Right renal cortex interstitium (tissue), 3 donors: ENCODE measurements at places on chromosomes 7 and 10. TPM values are rescaled to one million over a fixed set of nuclear protein-coding genes. Genes with fewer than 3 reads are reported as not detected.

ATRNL1 gene
- 26.8 TPM for polyA plus RNA-seq

- DNase-seq = no peak
These were observed 251.4 kb downstream of the PRKG1 start for GRCh38 chr10:51325649-51326048.

- DNase-seq = no peak
These were observed 51.4 kb upstream of the SCIN start for GRCh38 chr7:12518920-12519681.

DNA sequence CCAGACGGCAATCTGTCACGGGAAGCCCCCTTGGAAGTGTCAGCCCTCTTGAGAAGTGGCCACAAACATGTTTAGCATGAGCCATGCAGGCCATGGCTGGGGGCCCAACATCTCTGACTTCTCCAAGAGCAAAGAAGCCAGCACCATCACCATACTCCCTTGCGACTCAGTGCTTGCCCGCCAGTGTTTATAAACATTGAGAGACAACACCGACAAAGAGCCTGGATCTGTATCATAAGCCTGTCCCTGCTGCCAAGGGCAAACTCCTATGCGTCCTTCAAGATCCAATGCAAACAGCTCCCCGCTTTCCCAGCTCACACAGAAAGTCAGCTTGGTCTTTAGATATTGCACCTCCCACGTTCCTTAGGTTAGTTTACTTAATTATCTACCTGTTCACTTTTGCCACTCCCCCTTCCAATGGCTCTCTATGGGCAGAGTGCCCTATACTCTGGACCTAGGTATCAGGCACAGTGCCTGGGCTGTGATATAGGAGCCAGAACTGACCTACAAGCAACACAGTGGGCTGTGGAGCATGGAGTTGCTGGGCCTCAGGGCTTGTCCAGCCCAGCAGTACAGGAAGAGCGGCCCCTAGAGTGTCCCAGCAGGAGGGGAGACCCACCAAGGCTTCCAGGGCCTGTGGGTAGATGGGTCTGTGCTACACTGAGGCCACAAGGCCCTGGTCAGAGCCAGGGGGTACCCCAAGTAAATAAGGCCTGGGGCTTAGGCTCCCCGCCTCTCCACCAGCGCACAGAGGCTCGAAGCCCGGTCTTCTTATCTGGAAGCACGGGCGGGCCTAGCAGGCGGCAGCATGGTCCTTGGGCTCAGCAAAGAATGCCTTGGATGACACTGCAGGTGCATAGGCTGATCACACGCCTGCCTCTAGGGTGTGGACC is 37.7 kb downstream of the CAMK2B start:
- DNase-seq = no peak

NME8 gene
- 0.28 TPM for polyA plus RNA-seq

GRCh38 chr7:15963206-15963605 is 276.7 kb upstream of the MEOX2 start:
- DNase-seq = no peak
